Activated CD4-positive, alpha-beta T cell treated with anti-CD3 and anti-CD28 coated beads, Interleukin-2, amount 10 ng/mL, durations not matched to agents 24 days and 14 days (primary cell): ENCODE measurements at places on chromosomes 7 and 10. TPM values are rescaled to one million over a fixed set of nuclear protein-coding genes. Genes with fewer than 3 reads are reported as not detected.

GRCh38 chr7:120695848-120696247 is 162.1 kb downstream of the TSPAN12 start:
- H3K36me3 ChIP-seq, result no peaks in the 10 kb centered on the region
- no peak for DNase-seq
- no peak overlapping the region for H3K27ac ChIP-seq
- no peaks in the 10 kb centered on the region for H3K27me3 ChIP-seq
- no peaks in the 10 kb centered on the region for H3K4me1 ChIP-seq

DNA sequence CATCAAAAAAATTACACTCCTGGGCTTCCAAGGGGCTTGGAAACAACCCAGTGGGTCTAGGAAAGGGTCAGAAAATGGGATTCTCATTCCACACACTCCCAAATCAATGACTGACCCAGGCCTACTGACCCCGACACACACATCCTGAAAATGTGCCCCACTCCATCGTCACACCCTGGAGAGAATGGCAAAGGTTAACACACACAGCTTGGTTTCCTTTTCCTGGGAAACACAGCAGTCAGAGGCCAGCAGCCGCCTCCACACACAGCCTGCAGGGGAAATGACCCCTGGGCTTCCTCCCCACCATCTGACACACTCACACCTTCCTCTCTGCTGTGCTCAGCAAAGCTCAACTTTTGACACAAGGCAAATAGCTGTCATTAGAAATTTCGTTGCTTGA is 42.9 kb downstream of the SH3PXD2A start:
- H3K4me3 ChIP-seq, result no peak overlapping the region
- peaks cover 5% of the 10 kb centered on the region for H3K4me1 ChIP-seq
- H3K36me3 ChIP-seq, result no peaks in the 10 kb centered on the region
- H3K27me3 ChIP-seq, result peaks cover 1% of the 10 kb centered on the region
- DNase-seq, result no peak

Gene OPALIN
- not detected in 2 replicates for total RNA-seq

DNA sequence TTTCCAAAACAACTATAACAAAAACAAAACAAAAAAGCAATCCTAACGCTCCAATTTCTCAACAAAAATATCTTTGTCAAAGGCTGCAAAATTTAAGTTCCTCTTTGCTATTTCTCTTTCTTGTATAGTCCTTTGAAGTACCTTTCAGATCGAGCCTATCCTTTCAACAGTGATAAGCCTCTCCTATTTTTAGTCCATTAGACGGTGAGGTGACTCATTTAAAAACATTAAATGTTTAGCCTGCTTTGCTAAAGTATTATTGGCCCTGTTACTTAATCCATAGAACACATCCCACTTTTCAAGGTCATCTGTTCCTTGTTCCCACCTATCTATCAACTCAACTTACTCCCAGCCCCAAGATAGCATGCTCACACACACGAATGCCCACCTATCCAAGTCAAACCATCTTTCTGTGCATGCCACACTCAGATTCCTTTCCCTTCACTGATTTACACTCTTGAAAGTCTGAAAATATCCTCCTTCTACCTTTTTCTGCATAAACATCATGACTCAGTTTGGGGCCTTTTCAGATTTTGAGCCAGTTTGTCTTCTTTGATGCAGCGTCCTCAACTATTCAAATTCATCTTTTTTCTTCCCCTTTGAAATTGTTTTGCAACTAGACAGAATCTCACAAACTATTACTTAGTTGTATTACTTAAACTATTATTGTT is 224.9 kb upstream of the TMEM229A start:
- no peaks in the 10 kb centered on the region for H3K4me1 ChIP-seq
- H3K27ac ChIP-seq, result no peak overlapping the region
- DNase-seq, result no peak
- no peaks in the 10 kb centered on the region for H3K27me3 ChIP-seq

Gene OAT
- 40.2 and 41.0 TPM in 2 replicates for total RNA-seq

- no peak for DNase-seq
- H3K36me3 ChIP-seq, result no peaks in the 10 kb centered on the region
- H3K4me3 ChIP-seq, result no peak overlapping the region
- H3K27me3 ChIP-seq, result no peaks in the 10 kb centered on the region
- no peaks in the 10 kb centered on the region for H3K4me1 ChIP-seq
Measured at GRCh38 chr10:115771755-115772154, 501.3 kb downstream of the GFRA1 start.

DNA sequence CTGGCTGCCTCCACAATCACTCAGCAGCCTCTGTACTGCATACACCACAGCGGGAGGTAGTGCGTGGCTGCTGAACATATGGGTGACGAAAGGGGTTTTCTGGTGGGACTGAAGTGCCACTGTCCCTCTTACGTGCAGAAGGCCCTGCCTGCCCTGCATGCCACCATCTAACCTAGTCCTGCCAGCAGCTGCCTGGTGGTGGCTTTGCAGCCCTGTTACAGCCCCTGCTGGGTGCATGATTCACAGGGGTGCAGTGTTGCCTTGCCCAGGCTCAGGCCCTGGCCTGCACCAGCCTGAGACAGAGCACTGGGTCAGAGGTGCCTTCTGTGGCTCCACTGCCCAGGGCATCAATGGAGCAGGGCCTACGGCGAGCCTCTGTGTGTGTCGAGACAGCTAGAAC is 50.1 kb downstream of the SYPL1 start:
- no peak for DNase-seq
- H3K4me3 ChIP-seq, result no peak overlapping the region
- peaks cover 36% of the 10 kb centered on the region for H3K4me1 ChIP-seq

Gene IFIT3
- total RNA-seq, result 0.83 and 1.0 TPM in 2 replicates

DNA sequence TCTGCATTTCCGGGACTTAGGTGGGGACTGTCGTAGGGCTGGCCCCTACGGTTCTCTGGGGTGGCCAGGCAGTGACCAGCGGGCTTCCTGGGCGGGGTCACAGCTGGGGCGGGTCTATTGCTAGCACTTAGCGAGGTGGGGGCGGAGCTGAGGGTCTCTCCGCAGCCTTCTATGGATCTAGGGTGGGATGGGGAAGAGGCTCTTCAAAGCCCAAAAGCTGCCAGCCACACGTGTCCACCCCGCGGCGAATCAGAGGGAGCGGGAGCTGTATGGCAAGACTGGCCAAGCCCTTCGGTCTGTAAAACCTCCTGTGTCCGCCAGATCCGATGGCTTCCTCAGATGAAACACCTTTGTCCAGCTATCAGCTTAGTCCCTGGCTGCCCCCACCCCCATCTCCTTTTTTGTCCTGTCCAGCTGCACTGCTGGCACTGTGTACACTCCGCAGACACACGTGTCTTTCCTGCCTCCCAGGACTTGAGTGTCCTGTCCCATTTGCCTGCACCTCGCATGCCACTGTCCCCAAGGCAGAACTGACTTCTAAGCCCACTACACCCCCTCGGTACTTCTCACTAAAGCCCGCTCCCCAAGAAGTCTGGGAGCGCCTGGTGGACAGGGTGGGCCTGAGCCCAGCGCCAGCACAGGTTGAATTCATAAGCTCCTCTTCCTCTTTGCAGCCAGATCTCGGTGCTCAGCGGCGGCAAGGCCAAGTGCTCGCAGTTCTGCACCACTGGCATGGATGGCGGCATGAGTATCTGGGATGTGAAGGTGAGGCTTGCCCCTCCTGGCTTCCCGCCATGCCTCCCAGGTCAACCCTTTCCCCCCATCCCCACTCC is 14.8 kb downstream of the PDAP1 start:
- peaks cover 15% of the 10 kb centered on the region for H3K4me1 ChIP-seq
- no peak for DNase-seq
- no peaks in the 10 kb centered on the region for H3K27me3 ChIP-seq
- H3K27ac ChIP-seq, result peak overlapping the region; percentile 79
- peaks cover 72% of the 10 kb centered on the region for H3K36me3 ChIP-seq
